ENCODE measurements at places on chromosomes 1 and 21. TPM values are rescaled to one million over a fixed set of nuclear protein-coding genes. Genes with fewer than 3 reads are reported as not detected.

TMCO1 gene
- 72.0 TPM for total RNA-seq

SMPDL3B gene
- 1.3 TPM for total RNA-seq

TMEM125 gene
- total RNA-seq, result 0.18 TPM

LEMD1 gene
- total RNA-seq, result not detected

LYPD8 gene
- total RNA-seq, result not detected

CYP4A22 gene
- not detected for total RNA-seq

CASQ2 gene
- not detected for total RNA-seq

ANGPTL3 gene
- total RNA-seq, result not detected

DNA sequence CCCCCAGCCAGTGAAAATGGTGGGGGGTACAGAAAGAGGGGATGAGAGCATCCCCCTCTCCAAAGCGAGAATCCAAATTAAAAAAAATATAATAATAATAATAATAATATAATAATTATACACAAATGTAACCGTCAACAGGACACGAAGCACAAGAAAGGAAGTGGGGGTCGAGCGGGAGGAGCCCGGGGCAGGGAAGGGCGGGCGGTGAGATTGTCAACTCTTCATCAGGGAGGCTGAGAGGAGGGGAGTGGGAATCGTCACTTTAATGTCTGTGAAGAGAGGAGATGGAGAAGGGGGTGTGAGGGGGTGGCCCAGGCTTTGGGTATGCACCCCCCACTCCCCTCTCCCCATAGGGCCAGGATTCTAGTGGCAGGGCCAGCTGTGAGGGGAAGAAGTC is 33.2 kb downstream of the MEF2D start:
- DNase-seq, result no peak

DNA sequence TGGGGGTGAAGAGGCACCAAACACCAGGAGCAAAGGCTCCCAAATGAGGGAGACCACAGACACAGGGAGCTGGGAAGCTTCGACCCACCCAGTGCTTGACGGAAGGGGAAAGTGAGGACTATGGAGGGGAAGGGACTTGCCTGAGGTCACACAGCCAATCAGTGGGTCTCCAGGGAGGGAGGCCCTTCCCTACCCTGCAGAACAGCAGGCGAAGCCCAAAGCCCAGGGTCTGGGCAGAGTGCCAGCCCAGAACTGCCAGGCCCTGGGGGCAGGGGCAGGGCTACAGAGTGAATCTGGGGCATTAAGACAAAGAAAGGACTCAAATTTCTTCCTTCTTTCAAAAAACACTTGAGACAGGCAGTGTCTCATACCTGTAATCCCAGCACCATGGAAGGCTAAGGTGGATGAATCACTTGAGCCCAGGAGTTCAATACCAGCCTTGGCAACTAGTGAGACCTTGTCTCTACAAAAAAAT is 45.5 kb upstream of the ECE1 start:
- DNase-seq, result no peak

GRCh38 chr21:26788790-26789189 is 56.4 kb downstream of the ADAMTS1 start:
- DNase-seq, result no peak

DNA sequence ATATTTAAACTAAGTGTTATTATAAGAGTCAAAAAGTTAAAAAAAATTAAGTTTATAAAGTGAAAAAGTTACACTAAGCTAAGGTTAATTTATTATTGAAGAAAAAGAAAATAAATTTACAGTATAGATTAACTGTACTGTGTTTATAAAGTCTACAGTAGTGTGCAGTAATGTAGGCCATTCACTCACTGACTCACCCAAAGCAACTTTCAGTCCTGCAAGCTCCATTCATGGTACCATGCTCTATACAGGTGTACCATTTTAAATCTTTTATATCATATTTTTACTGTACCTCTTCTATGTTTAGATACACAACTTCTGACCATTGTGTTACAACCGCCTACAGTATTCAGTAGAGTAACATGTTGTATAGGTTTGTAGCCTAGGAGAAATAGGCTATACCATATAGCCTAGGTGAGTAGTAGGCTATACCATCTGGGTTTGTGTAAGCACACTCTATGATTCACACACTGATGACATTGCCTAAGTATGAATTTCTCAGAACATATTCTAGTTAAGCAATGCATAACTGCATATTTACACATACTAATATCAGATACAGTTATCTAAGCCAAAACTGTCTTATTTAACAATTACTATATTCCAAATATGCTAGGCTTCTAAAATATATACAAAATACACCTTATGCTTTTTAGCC is 80.6 kb upstream of the GFI1 start:
- no peak for DNase-seq

DNA sequence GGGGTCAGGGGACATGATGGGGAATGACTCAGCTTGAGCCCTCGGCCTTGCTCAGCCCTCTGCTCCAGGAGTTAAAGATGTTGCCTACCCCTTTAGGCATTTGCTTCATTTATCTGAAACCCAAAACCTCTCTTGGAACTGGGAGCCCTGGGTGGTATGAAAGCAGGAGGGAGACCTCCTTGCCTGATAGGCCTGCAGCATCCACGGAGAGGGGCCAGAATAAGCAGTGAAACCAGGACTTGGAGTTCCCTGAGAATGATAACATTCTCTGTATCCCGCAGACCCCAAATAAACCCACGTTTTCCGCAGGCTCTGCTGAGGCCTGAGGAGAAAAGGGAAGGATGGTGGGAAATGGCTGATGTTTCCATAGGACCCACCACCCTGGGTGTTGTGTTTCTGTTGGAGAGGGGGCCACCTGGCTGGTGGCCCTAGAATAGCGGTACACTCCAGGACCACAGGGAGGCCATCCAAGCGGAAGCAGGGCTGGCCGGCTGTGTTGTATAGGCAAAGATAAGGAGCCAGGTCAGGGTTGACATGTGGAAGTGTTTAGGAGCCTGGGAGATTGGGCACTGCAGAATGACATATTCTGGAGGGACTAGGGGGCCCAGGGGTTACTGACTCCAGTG is 77.4 kb downstream of the FOXD2 start:
- no peak for DNase-seq

- no peak for DNase-seq
These were observed 7.0 kb upstream of the POFUT2 start for GRCh38 chr21:45294509-45295291.

DNA sequence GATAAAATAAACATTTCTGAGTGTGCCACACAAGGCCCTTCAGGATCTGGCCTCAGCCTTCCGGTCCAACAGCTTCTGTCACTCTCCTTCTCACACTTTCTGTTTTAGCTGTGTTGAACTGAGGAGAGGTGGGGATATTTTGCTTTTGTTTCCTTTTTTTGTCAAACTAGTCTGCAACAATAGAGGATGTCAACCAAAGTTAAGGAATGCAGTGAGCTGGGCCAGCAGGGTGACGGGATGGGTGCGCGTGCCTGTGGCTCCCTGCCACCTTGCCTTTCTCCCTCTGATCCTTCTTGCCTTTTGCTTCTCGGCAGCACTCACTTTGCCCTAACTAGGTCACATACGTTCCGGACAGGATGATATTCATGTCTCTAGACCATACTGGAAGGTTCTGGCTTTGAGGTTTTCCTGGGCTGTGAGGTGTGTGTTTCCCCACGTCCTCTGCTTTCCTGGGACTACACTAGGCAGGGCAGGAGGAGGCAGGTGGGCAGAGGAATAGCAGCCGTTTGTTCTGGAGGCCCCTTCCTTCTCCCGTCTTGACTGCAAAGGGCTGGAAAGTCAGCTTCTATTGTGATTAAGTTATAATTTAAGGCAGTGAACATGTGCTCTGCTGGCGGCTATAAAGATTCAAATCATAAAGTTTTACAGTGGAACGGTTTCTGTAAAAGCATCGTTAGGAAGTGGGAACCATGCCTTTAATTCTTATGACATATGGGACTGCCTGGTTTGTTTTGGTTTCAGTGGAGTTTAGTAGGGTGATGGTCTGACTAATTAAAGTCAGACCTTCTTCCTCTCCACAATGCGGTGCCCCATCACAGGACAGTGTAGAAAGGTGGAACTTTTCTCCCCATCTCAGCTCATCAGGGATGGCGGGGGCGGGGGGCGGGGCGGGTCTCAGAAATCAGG is 67.8 kb downstream of the RNF220 start:
- no peak for DNase-seq

- no peak for DNase-seq
These were observed 15.0 kb downstream of the FHAD1 start for GRCh38 chr1:15262003-15262377.

DNA sequence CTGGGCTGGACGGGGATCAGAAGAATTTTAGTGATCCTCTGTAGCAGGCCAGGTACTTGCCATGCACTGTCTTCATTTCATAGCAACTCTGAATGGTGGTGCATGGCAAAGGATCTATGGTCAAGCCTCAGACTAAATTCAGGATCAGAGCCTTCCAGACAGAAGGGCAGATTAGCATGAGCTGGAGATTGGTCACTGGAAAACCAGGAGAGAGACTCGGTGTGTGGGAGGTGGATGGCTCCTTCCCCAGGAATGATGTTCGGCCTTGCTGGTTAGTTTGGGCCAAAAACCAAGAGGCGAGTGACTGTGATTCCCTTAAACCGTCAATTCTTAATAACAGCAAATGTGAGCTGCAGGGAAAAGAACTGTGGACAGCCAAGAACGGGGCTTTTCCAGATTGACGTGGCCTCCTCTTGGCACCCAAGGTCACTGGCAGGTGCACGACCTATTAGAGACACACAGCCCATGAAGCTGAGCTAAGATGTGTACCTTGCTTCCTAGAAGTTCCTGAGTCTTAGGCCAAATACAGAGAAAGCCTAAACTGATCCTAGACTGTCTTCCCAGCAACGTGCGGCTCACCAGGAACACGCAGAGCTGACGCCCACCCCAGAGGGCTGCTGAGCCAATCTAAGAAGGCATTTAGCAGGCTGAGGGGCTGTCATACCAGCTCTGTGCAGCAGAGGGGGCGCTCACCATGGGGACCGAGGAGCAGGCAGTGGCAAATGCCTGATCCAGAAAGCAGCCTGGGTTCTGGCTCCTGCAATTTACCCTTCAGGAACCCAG is 18.5 kb downstream of the ALDH4A1 start:
- no peak for DNase-seq

- no peak for DNase-seq
These were observed 527.9 kb downstream of the NPHP4 start for GRCh38 chr1:5464366-5464765.

DNA sequence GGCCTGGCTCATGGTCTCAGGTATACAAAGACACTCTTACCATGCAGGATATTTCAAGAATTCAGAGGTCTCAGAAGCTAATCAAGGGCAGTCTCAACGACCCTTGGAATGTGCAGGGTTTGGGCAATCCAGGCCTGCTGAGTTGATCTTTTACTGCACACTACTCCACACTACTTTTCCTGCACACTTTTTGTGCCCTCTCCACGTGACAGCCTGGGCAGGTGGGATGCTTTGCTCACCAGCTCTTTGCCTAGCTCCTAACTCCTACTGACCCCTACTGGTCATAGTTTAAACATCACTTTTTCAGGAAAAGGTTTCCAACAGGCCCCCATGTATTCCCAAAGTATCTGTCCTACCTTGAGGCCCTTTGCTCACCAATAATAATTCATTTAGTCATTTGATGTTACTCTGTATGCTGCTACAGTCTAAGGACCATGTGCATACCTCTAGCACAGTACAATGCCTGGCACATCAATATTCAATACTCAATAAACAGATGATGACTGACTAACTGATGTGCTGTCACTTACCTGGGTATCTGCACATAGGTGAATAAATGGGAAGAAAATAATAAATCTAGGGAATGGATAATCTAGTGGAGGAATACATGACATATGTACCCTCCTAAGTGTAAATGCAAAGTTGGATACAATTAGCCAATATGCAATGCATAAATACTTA is 9.6 kb downstream of the DUSP23 start:
- no peak for DNase-seq

DNA sequence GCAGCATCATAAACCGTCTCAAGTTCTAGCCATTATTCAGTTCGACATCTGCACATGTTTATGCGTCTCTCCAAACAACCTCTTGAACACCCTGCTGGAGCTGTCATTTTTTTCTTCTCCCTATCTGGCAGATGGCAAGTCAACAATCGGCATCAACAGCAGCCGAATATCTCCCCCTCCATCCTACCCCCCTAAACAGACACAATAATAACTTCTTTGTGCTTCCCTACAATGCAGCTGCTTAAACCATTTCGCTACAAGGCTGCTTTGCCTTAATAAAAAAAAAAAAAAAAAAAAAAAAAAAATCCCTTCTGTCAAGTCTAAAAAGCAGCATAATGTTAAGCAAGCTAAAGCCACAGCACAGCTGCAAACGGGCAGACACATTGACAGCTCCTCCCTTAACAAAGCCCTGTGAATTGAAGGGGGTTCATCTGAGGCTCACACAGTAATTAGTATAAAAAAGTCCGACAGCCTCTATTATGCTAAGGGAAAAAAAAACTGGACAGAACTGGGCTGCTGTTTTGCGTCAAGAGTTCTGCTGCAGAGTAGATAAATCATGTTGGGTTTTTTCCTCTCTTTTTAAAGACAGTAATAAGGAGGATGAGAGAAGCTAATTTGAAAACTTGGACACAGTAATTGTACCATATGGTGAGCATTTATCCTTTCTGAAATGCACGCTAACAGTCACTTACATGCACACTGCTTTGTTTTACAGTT is 136.4 kb downstream of the AKT3 start:
- DNase-seq, result no peak

- peak; percentile 93 for DNase-seq
These were observed 11.2 kb downstream of the TNFRSF1B start for GRCh38 chr1:12177999-12178441.

DNA sequence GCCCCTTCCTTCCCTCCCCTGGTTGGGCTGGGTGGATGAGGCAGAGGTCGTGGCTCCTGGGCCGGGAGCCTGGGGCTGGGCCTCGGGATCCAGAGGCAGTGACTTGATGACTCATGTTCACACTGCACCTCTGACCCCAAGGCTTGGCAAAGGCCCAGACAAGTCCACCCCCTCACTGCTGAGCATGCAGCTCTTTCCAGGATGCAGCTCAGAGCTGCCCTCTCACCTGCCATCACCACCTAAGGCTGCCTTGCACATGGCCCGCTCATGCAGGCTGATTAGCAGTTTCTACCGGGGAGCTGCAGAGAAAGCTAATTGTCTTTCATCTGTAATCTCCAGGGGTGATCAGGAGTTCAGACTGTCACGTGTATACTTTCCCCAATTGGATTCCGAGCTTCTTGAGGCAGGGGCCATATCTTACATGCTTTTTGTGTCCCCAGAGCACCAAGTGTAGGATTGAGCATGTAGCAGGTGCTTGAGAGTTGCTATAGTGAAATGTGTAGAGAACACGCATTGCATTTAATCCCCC is 62.1 kb downstream of the LRRN2 start:
- DNase-seq, result no peak

- no peak for DNase-seq
These were observed 131.1 kb downstream of the NEK7 start for GRCh38 chr1:198287916-198288315.

- DNase-seq, result no peak
These were observed 348.7 kb downstream of the HLX start for GRCh38 chr1:221227872-221228337.

GRCh38 chr1:211708006-211708405 is 32.6 kb upstream of the NEK2 start:
- no peak for DNase-seq
